ENCODE measurements at places on chromosomes 7 and 10.

DNA sequence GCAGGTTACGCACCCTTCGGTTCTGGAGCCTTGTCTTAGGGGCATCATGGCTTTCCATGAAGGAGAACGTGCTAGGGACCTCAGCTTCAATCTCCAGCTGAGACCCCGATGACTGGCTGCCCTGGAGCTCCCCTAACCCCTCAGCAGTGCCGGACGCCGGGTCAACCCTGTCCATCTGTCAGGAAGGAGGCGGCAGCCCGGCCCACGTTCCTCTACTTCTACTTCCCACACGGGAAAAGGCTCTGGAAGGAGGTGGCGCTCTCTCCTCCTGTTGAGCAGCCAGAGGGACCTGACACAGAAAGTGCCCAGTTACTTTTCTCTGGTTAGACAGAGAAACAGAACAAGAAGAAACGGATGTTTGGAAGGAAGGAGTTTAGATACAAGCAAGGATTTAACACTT lies 87.4 kb downstream of the DYNC2I1 start:
- no peak for DNase-seq

DNA sequence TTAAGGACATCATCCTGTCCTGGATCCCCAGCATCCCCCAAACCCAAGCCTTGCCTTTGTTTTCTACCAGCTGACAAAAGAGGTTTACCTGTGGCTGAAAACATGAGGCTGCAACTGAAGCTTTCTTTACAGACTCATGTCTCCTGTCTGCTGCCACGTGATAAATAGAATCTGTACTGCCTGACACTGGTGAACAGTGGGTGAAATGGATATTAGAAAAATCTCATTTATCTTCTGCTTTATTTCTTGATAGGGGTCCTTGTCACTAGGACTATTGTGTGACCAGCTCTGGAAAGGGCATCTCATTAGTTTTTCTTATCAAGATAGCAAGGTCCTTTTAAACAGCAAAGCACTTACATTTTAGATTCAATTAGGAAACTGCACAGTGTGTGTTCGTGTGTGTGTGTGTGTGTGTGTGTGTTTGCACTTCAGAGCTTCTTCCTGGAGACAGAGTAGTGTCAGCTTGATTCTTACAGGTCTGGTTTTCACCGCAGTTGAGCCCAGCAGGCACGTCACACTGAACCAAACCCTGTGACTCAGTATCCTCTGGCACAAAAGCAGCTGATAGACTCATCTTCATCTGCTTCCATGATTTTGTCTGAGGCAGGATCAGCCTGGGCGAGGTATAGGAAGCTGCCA lies 373.5 kb upstream of the CELF2 start:
- no peak for DNase-seq

DNA sequence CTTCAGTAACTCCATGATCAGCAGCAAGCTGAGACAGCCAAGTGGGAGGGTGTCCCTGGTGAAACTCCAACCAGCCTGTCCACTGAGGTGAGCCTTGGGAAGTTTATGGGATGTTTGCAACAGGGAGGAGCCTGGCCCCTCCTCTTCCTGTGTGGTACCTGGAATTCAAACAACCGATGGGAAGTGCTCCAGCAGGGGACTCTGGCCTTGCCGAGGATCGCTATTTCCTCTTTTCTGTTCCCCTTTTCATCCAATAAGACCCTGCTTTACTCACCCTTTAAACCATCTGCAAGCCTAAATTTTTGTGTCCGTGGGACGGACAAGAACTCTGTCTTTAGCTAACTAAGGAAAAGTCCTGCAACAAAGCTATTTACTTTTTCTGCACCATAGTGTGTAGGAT lies 491.1 kb upstream of the ZMIZ1 start:
- DNase-seq: no peak

DNA sequence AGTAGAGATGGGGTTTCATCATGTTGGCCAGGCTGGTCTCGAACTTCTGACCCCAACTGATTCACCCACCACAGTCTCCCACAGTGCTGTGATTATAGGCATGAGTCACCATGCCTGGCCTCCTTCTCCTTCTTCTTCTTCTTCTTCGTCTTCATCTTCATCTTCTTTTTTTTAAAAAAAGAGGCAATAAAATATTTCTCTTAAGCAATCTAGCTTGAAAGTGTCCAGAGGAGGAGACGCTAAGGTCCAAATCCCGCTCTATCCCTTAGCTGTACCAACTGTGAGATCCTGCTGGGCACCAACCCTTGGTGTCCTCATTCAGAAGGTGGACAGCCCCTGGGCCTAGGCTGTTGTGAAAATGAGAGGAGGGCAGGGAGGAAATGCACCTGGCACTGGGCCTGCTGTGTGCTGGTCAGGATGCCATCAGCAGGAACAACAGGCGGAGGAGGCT lies 13.9 kb upstream of the PSAP start:
- DNase-seq: no peak

DNA sequence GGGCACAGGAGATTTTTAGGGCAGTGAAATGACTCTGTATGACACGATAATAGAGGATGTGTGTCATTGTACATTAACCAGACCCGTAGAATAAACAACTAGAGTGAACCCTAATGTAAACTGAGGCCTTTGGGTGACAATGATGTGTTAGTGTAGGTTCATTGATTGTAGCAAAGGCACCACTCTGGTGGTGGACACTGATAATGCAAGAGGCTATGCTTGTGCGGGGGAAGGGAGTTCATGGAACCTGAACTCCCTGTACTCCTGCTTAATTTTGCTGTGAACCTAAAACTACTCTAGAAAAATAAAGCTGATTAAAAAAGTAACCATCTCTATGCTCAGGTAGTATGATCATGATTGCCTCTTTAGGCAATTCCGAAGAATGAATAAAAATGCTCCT lies 96.3 kb upstream of the VIPR2 start:
- no peak for DNase-seq

GRCh38 chr7:44767912-44768627 lies 19.4 kb downstream of the ZMIZ2 start:
- DNase-seq: peak; percentile 69

GRCh38 chr7:120547605-120548004 lies 274.6 kb downstream of the KCND2 start:
- DNase-seq: no peak

- DNase-seq: no peak
Observed at GRCh38 chr10:69345890-69346474, 67.7 kb downstream of the HK1 start.

DNA sequence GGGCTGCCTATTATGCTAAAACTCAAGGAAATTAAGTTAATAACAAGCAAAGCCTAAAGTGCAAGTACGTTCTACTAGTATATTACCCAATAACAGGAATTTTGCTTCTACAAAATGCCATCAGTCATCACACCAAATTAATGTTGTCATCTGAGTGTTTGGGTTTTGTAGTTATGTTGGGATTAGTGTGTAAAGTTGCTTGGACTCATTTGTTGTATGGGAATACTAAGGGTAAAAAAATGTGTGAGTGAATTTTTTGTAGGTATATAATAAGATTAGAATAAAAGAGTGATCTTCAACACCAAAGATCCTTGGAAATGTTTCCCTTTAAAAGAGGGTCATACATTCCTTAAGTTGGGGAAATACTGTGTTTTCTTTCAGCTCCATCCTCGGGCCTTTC lies 38.6 kb downstream of the NRP1 start:
- no peak for DNase-seq

GRCh38 chr7:101550641-101551541 lies 78.2 kb downstream of the MYL10 start:
- DNase-seq: peak; percentile 23

DNA sequence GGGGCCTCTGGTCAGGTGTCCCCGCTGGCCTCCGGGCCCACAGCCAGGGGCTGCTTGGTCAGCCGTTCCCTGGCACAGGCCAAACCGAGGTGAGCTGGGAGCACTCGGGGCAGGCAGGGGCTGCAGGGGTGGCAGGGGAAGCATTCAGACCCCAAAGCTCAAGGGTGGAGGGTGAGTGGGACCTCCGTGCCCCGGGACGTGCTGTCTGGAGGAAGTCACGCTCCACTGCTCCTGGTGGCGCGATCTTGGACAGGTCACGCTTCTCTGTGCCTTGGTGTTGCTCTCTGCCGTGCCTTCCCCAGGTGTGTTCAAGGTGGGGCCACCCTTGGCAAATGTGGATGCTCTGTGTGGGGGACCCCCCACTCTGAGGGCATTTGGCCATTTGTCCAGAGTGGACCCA lies 24.6 kb upstream of the ELFN1 start:
- DNase-seq: no peak

GRCh38 chr7:140719721-140720120 lies 23.2 kb downstream of the NDUFB2 start:
- DNase-seq: no peak

Measured in Peyer's patch (tissue), 4 donors.